ENCODE measurements at places on chromosomes 16 and 17.
A peak's percentile ranks its signal among the peaks of the same experiment; 100 is the strongest.

GRCh38 chr16:86601356-86601755, 23.0 kb downstream of the FOXL1 start:
- no peak for DNase-seq

DNA sequence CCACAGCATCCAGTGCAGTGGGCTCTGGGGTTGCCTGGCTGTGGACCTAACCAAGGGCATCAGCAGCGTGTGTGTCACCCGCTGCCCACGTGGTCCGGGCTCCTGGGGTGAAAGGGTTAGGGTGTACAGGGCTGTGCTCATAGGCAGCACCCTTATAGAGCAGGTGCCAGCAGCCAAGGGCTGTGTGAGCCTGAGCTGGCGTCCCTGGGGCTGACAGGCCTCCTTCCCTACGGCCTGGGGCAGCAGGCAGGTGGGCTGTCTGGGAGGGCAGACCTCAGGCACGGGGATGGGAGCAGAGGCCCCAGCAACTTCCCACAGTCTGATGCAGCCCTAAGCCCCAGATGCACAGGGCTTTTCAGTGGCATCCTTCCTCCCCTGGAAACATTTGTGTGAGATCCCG, 13.9 kb downstream of the CD300A start:
- no peak for DNase-seq

DNA sequence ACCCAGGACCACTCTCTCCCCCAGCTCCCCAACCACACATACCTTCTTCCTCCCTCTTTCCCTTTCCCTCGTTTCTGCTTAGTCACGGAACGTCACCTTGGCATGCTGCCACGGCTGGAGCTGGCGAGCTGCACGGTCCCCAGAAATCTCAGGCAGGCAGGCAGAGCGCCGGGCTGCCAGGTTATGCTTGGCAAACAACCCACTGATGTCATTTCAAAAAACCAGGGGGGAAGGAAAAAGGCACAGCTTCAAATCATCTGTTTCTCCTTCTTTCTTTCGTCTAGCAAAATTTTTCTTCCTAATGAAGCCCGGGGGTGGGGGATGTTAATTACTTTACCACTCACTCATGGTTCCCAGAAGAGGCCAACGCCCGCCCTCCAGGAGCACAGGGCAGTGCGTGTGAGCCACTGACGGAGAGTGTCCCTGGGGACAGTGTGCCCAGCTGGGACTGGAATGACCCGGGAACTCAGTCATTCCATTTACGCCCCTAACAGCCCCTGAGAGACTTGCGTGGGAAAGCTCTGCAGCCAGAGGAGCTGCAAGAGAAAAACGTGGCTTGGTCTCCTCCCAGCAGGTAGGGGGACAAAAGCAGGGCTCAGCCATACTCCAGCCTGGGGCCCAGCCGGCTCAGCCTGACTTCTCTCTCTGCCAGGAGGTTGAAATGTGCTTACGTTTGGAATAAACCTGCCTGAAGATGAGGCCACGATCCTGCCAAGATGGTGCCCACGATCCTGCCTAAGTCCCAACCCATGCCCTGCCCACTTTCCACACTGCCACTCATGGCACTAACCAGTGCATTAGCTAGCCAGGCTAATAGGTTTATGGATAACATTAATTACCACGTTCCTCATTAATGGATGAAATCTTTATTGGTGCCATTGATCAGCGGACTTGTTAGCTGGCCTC, 198.9 kb downstream of the ZFHX3 start:
- DNase-seq, result no peak

DNA sequence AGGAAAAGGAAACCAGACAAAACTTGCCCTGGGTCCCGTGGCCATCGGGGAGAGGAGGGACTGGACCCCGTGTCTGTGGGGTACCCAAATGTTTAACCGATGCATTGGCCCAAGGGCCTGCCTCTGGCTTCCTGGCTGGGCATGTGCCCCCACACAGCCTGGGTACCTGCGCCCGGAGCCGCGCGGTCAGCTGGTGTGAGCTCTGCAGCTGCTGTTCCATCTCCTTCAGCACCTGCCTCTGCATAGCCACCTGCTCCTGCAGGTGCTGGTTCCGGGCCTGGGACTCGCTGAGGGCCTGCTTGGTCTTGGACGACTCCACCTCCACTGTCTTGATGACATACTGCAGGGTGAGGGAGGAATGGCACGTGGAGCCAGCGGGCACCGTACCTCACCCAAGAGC, 31.9 kb downstream of the KIFC3 start:
- DNase-seq, result no peak

DNA sequence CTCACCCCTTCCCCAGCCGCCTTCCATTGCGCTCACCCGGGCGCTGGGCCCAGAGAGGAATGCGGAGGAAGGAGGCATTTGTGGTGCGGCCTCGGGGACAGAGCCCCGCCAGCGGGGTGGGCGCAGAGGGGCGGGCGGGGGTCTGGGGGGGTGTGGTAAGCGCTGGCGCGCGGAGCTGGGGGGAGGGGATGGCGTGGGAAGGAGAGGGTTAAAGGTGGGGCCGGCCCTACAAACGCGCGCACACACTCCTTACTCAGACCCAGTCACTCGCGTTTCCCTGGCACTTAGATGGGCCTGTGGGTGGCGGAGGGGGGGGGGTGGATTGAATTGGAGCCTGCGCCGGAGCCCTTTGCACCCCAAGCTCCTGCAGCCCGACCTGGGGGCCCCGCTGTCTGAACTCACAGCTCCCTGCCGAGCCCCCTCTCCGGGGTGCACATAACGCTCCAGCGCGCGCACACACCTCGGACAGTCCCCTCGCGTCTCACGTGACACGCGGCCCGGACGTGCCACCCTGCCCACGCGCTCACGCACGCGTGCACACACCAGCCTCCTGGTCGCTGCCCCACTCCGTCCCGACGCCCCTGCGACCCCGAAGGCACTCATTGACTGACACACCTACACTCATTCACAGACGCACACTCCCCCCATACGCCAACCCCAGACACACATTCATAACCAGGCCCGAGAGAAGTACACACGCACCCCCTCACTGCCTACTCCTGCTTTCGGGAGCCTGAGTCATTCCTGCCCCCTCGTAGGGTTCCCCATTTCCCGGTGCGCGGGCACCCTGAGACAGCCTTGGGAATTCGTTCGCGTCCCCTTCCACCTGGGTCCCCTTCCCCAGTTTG, 844 bp downstream of the TBKBP1 start:
- peak; percentile 64 for DNase-seq

DNA sequence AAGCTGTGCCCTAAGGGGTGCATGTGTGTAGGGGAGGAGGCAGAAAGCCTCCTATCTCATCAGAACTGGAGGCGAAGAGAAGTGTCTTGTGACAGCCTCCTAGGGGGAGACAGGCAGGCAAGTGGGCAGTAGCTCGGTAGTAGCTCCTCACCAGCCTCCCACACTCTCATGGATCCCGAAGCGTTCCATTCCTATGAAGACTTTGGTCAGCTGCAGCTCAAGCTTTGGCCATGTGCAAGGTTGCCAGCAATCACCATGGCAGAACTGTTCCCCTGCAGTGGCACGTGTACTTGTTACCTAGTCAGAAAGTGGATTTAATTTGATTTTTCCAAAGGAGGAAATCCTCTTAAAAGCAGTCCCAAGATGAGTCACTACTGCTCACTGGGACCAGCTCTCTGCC, 6.7 kb downstream of the MRPL58 start:
- DNase-seq, result no peak

DNA sequence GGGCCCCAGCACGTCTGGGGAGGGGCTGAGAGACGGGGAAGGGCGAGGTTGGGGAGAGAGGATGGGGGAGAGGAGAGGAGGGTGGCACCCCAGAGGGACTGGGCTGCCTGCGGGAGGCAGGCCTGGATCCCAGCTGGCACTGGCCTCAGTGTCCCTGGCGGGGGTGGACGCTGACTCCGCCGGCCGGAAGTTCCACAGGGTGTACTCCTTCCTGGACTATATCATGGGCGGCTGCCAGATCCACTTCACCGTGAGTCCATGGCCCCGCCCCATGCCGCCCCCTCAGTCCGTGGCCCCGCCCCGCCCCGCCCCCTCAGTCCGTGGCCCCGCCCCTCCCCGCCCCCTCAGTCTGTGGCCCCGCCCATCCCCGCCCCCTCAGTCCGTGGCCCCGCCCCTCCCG, 11.3 kb downstream of the CPNE7 start:
- DNase-seq, result no peak

DNA sequence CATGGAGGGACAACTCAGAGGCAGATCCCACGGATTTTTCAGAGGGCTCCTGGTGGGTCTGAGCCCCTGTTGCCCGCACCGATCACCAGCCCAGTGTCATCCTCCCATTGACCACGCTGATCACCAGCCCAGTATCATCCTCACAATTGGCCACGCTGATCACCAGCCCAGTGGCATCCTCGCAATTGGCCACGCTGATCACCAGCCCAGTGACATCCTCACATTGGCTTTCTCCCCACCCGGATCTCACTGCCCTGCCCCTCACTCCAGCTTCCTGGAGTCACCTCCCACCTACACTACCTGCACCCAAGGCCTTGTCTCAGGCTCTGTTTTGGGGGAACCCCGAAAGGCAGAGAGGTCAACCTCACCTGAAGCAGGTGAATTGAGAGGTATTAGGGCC, 358.2 kb upstream of the TNRC6C start:
- no peak for DNase-seq

- DNase-seq, result no peak
Measured at GRCh38 chr17:38556239-38556638, 49.5 kb downstream of the SRCIN1 start.

DNA sequence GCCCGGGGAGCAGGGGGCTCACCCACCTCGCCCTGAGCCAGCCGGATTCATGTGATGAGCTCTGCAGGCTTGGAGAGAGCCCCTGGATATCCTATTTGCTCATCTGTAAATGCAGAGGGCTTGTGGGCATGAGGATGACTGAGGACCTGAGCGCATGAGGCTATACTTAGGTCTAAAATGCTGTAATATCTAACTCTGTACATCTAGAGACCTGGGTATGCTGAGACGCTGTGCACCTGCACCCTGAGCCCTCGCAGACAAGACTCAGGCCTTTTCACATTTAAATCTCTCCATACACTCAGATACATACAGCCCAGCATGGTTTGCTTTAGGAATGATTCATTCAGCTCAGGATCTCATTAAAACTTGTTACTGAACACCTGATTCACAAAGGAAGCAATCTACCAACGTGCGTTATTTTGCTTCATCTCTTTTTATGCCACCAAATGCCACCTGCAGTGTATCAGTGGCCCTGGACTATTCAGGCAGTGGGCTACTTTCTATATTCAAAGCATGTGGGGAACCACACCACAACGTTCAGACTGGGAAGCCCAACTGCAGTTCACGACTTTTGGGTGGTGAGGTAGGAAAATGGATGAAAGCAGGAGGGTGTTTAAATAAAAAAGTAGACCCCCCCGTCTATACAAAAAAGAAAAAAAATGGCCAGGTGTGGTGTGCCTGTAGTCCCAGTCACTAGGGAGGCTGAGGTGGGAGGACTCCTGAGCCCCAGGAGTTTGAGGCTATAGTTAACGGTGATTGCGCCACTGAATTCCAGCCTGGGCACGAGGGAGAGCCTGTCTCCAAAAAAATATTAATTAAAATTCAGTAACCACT, 12.0 kb downstream of the USP7 start:
- DNase-seq, result no peak

GRCh38 chr17:50059256-50059655, 3.3 kb downstream of the ITGA3 start:
- DNase-seq, result no peak

- no peak for DNase-seq
Measured at GRCh38 chr17:56598466-56598865, 5.0 kb downstream of the NOG start.

- no peak for DNase-seq
Measured at GRCh38 chr16:70529051-70529777, 5.6 kb downstream of the SF3B3 start.

GRCh38 chr17:81557276-81558114, 5.3 kb upstream of the FAAP100 start:
- no peak for DNase-seq

DNA sequence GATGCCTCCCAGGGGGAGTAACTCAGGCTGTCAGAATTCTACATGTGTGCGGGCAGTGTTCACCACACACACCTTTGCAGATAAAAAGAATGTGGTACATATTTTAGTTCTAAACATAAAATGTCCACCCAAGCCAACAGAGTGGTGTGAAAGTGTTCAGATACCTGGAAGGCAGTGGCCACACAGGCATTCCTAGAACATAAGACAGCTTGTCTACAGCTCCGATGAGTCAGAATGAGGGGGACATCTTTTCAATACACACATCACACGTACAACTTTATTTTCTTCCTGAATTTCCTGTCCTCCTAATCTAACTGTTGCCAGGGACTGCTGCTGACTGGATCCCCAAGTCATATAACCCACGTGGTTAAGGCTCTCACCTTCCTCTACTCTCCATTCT, 142.3 kb downstream of the ZFHX3 start:
- no peak for DNase-seq

- DNase-seq, result no peak
Measured at GRCh38 chr17:50265212-50265611, 9.1 kb upstream of the TMEM92 start.

GRCh38 chr16:8625491-8626087, 4.1 kb downstream of the METTL22 start:
- DNase-seq, result no peak

GRCh38 chr16:83967838-83968305, at the start of gene NECAB2:
NECAB2 (plus strand) TSS chr16:83968244; CDS start chr16:83968649, 405 bp downstream.
- no peak for DNase-seq

DNA sequence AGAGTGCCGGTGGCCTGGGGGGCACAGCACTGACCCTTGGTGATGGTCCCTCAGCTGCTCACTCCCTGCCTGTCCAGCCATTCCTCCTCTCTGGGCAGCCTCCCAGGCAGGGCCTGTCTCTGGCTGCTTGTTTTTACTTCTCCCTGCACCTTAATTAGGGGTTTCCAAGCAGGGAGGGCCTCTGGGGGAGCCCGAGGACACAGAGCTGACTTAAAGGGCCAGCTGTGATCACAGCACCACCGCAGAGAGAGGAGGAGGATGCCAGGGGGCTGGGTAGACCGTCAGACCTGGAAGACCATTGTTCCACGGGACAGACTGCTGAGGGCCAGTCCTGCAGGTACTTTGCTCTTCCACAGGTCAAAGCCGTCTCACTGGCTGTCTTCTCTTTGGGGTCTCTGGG, 1.2 kb upstream of the DPH1 start:
- no peak for DNase-seq

GRCh38 chr16:85222155-85222863, 110.0 kb upstream of the CIBAR2 start:
- DNase-seq, result no peak

DNA sequence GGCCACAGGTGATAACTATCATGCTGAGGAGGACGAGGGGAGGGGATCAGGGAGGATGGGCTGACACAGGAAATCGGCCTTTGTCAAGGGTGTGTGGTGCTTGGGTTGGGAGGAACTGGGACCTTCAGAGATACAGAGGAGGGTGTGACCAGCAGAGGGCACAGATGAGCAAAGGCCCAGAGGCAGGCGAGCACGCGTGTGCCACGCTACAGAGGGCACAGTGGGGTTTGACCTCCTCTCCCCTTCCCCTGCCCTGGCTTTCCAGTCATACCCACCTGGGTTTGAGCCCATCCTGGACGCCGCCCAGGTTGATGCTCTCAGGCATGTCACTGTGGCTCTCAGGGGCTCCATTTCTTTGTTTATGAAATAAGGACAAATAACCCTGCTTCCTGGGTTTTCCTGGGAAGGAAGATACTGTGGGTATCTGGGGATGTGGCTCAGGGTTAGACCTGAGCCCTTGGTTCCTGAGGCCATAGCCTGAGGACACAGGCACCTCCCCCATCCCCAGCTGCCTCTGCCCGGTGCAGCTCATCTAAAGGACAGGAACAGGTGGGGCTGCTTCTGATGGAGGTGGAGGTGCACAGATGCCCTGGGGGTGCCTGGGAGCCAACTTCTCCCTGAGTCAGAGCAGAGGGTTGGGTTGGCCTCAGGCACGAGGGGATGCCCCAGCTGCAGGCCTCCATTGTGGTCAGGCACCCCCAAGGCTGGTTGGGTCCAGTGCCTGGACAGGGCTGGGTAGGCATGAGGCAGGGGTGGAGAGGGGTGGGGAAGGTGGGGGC, 51.8 kb downstream of the BEAN1 start:
- peak; percentile 76 for DNase-seq

GRCh38 chr16:3058139-3059030, 7.1 kb upstream of the IL32 start:
- no peak for DNase-seq

All from stimulated activated CD8-positive, alpha-beta memory T cell treated with anti-CD3 and anti-CD28 coated beads, Interleukin-7, amount 100 ng/mL, for 4 hours (primary cell).